Breast epithelium (tissue), 4 donors: ENCODE measurements at places on chromosomes 6 and 20.

DNA sequence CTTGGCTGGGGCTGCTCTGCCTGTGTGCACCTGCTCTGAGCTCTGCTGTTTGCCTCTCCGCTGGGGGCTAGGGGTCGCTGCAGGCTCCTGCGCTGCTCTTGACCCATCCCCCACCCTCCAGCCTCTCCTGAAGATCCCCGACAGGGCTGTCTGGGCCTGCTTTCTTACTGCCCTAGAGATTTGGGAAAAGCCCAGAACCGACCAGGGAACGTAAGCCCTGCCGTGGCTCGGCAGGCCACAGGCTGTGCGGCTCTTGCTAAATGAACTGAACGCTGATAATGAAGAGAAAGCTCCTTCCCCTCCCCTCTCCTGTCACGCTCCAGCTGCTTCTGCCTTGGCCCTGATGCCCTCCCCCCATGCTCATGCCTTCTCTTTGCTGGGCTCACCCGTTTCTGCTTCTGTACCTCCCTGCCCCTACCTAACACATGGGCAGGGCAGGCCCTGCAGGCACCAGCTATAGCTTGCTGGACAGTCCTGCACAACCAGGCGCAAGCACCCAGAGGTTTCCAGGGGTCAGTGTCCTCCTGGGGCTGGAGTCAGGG, 32.0 kb upstream of the PCMTD2 start:
- no peak for DNase-seq

DNA sequence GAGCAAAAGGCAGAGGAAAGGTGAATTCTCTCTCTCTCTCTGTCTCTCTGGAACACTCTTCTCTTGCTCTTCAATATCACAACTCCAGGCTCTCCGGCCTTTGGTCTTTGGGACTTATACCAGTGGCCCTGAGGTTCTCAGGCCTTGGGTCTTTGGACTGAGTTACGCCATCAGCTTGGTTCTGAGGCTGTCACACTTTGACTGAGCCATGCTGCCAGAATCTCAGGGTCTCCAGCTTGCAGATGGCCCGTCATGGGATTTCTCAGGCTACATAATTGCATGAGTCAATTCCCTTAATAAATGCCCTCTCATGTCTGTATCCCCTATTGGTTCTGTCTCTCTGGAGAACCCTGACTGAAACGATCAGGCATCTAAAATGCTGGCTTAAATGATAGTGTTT, 12.9 kb downstream of the BTN2A1 start:
- DNase-seq, result no peak

GRCh38 chr6:166671434-166672081, 44.5 kb upstream of the RPS6KA2 start:
- peak; percentile 24 for DNase-seq

DNA sequence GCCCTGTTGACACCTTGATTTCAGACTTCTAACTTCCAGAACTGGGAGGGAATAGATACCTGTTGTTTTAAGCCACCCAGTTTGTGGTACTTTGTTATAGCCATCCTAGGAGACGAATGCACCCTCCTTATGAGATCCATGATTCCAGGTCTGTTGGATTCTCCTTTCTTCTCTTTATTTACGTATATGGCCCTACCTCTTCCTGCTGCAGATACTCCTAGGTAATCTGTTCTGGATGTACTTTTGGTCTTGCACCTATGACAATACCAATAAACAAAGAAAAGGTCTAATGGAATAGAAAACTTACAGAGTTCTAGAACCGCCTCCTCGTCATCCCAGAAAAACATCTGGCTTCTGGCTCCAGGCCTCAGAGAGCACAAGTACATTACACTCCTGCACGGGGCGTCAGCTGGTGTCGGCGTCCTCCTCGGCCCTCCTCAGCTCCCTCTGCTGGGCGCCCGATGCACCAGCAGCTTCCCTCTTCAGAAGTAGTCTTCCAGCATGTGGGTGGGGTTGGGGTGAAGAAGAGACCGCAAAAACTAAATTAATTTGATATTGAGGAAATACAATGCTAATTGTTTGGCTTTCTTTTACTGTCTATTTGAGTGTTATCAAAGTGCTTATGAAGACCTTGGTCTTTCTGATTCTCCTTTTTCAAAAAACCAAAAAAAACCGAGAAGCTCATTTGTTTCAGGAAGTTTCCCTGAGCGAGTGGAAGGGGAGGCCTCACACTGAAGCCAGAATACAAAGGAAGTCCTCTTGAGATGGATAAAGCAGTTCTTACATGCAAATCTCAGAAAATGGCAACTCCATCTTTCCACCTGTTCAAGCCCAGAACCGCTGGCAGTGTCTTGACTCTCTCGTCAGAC, 9.7 kb upstream of the ATXN1 start:
- DNase-seq, result peak; percentile 48
